ENCODE measurements at places on chromosomes 4 and X. TPM values are rescaled to one million over a fixed set of nuclear protein-coding genes. Genes with fewer than 3 reads are reported as not detected.

Gene POF1B
- not detected for polyA plus RNA-seq

Gene F9
- polyA plus RNA-seq, result not detected

Gene FOXR2
- not detected for polyA plus RNA-seq

Gene ENOX2
- polyA plus RNA-seq, result 17.5 TPM

Gene CXCL5
- polyA plus RNA-seq, result 0.18 TPM

Gene COL25A1
- polyA plus RNA-seq, result 0.09 TPM

Gene CLNK
- polyA plus RNA-seq, result not detected

Measured in BJ (cell line).